LoVo (cell line): ENCODE measurements at places on chromosomes 11 and 22.

GRCh38 chr22:28051787-28052356 is 132.8 kb upstream of the PITPNB start:
- DNase-seq, result peak; percentile 47

DNA sequence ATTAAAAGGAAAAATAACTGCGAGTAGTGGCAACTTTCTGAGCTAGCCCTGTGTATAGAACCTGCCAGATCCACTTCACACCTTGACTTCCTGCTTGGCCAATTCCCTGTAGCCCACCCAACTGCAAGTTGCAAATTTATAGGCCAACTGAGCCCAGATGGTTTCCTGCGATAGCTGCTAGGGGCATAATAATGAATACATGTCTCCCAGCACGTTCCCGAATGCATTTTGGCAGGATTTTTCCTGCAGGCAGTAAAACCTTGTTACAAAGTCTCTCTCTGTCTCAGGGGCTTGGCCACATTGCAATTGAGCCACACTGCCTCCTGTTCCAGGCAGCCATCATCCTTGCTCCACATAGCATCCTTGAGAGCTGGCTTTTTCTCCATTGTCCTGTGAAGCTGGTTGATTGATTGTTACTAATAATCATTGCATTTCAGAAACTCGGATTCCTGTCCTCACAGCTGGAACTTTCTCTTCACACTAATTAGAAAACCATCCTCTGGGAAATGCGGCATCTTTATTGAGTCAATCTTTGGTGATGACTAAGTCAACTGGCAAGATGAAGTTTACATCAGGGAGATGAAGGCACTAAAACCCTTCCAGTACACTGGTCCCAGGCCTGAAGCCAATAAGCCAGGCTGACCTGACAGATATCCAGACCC is 18.6 kb upstream of the LMO2 start:
- DNase-seq, result no peak

DNA sequence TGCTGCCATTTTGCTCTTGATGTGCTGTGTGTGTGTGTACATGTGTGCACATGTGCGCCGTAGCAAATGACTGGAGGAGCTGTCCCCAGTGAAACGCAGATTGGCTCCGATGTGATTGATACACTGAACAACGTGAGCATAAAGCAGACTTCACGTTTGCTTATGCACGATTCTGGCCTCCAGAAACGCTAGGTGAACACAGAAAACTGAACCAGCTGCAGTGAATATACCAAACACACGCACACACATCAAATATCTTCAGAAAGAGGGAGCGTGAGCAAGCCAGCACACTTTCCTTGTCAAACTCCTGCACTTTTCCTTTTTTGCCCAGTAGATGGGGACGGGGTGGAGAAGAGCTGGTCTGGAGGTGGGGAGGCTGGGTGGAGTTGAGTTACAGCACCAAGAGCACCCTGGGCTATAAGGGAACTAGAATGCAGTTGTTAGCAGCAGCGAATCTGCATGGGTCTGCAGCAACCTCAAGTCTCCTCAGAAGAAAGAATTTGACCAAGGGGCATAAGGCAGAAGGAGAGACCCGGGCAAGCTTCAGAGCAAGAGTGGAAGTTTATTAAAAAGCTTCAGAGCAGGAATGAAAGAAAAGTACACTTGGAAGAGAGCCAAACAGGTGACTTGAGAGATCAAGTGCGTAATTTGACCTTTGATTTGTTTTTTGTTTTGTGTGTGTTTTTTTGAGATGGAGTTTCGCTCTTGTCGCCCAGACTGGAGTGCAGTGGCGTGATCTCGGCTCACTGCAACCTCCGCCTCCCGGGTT is 77.8 kb upstream of the CADM1 start:
- DNase-seq, result peak; percentile 33

DNA sequence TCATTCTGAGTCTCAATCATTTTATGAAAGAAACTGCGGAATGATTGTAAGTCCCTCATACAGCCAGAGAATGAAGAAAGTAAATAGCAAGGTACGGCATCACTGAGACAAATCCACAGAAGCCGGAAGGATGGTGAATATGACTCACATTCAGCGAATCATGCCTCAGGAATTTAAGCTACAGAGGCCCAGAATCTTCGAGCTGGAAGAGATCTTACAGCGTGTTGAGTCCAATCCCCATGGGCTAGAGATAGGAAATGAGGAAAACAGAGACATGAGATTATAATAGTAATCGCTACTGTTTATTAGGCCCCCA is 173.2 kb downstream of the KIF18A start:
- DNase-seq, result peak; percentile 74

DNA sequence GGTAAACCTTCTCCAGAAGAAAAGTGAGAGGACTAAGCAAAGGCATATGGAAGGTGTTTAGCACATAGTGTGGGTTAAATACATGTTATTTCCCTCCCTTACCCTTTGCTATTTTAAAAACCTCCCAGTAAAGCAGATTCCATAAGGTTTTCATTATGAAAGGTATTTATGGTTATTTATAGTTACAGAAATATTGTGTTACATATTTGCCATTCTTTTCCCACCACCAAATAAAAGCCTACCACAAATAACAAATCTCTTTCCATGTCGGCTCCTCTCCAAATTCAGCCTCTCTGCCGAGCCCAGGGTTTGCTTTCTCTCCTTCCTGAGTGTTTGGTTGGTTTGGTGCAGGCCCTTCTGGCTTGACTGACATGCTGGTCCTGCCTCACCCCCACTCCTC is 64.4 kb downstream of the INSC start:
- no peak for DNase-seq

DNA sequence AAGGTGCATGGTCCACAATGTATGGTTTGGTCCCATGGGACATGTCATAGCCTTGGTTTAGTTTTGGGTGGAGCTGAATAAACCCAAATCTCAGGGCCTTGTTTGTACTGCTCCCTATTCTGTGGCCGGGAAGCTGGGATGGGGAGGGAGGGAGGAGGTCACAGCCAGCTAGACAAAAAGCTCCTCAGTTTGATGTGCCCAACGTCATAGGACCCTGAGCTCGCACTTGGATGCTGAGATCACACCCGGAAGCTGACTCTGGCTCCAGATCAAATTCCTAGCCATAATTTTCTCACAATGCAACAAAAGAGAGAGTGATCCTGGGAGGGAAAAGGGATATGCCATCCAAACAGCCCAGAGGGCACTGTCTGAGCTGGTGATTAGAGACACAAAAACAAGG is 1.5 kb downstream of the HSPB2 start:
- no peak for DNase-seq

DNA sequence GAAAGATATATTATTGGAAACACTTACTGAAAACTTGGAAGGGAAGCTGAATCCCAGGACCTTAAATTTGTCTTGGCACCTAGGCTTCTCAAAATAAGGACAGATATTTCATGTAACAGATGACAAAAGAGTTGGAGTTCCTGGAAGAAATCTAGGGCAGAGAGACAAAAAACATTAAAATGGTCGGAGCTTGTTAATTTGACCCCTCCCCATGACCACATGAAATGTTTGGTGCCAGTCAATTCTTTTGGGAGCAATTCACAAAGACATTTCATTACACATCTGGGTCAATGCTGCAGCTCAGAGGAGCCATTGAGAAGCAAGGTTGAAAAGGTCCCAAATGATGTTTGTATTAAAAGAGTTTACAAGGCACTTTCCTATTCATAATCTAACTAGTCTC is 162.0 kb upstream of the GUCY1A2 start:
- no peak for DNase-seq

DNA sequence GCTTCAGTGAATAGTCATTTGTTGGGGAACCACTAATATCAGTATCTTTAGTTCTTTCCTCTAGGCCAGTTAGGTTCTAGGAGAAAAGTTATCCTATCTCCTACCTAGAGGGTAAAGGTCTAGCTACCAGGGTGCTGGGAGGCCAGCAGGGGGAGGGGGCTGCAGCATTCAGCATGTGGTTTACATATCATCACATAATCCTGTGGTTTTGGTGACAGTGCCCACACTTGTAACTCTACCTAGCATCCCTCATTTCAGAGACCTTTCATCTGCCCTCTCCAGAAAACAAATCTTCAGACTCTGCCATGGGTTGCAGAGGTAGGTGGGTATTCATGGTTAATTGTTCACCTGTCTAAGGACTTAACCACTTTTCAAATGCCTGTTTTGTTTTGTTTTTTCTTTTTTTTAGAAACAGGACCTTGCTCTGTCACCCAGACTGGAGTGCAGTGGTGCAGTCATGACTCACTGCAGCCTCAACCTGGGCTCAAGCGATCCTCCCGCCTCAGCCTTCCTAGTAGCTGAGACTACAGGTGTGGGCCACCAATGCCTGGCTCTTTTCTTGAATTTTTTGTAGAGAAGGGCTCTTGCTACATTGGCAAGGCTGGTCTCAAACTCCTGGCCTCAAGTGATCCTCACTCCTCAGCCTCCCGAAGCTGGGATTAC is 146.8 kb downstream of the ENTHD1 start:
- no peak for DNase-seq

- DNase-seq, result no peak
These were observed 30.5 kb downstream of the CTNND1 start for GRCh38 chr11:57792060-57792541.

GRCh38 chr11:126583101-126583500 is 227.6 kb downstream of the ST3GAL4 start:
- no peak for DNase-seq

DNA sequence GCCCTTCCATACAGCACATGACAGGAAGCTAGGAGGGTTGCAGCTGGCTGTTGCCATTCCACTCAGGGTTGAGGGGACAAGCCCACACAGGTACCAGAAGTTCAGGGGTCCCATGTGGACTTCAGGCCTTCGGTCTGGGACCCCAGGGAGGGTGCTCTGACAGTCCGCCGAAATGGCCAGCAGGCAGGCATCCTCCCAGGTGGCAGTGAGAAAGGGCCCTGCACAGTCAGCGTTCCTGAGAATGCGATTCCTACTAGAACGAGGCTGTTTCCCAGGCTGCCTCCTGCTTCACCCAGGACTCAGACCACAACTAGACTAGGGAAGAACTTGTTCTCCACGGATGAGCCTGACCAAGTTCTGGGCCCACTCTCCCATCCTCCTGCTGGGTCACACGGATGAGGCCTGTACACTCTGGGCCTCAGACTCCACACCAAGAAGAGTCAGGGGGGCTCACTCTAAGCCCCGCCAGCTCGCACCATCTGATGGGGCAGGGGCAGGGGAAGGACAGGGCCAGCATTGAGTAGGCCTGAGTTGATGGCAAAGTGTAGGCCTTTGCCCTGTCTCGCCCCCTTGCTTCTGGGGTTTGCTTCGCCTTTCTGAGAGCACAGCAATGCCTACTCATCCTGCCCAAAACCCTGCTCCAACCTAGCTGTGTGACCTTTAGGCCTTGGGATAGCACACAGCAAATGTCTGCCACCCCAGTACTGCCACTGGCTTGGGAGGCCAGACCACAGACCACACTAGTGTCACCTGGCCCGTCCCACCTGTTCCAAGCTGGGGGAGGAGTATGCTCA is 14.0 kb downstream of the KCNQ1OT1 start:
- DNase-seq, result no peak

- DNase-seq, result no peak
These were observed 50.5 kb downstream of the MAPK1 start for GRCh38 chr22:21816787-21817496.

DNA sequence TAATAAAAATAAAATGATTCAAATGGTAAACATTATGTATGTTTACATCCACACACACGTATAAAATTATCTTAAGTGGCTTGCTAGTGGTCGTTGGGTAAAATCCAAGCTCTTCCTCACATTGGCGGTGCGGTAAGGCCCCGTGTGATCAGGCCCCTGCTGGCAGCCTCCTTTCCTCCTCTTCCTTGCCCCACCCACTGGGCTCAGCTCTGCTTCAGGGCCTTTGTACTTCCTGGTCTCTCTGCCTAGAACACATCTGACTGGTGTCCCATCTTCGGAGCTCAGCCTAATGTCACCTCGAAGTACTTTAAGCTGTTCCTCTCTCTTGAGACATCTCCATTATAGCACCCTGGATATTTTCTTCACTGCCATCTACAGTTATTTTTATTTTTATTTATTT is 52.8 kb downstream of the OSBP2 start:
- DNase-seq, result no peak

DNA sequence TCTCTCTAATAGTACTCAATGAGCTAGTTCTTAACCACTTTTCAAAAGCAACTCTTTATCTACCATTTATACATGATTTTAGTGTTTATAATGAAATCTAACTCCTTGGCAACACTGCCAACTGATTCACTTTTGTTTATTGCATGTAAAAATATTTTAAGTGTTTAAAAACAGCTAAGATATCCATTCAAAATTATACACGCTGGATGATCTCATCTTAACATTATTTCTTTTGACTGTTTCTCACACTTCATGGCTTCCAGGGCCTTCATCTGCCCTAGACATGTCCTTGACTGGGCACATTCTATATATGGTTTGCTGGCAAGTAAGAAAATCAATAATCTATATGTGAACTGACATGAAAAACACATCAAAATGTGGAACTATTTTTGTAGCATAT is 414.6 kb upstream of the LUZP2 start:
- no peak for DNase-seq

- DNase-seq, result no peak
These were observed 11.9 kb downstream of the CD82 start for GRCh38 chr11:44577231-44577830.

GRCh38 chr11:17277024-17277584 is 565 bp downstream of the NUCB2 start:
- DNase-seq, result no peak

DNA sequence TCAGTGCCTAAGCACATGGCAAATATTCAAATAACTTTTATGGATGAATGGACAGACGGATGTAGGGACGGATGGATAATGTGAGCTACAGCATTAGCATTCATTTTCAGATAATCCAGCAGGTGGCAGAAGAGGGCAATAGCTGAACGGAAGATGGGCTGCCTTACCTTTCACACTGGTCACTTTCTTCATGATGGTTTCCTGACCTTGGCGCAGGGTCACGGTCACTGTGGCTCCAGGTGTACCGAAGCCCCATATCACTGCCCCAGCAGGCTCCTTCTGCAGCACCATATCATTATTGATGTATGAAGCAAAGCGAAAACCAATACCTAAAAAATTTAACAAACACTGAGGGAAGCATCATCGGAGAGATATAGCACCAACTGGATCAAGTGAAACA is 4.3 kb downstream of the SIAE start:
- DNase-seq, result peak; percentile 62

DNA sequence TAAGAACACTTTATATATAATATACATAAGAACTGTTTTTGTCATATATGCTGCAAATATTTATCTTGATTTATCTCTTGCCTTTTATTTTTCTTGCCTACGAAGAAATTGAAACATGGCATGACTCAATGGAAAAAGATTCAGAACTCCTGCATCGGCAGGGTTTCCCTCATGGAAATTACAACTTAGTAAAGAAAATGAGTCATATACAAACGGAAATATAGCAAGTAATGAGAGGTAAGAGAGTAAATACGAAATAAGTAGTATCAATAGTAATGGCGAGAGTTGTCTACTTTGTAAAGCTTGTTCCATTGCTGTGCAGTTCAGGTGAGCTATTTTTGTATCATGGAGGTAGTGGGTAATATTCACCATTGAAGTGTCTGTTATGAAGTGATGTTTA is 350.4 kb downstream of the DDX10 start:
- no peak for DNase-seq
